ENCODE measurements at places on chromosomes 11 and 22. TPM values are rescaled to one million over a fixed set of nuclear protein-coding genes. Genes with fewer than 3 reads are reported as not detected.

- no peaks in the 10 kb centered on the region for H3K36me3 ChIP-seq
- peaks cover 27% of the 10 kb centered on the region for H3K27me3 ChIP-seq
- 0 out of 2 replicates have a peak, but pooled peaks cover 7% of the 10 kb centered on the region for H3K4me1 ChIP-seq
- H3K4me3 ChIP-seq = no peak overlapping the region
- DNase-seq = no peak
Observed at GRCh38 chr22:26648528-26649388, 8.6 kb upstream of the MIAT start.

DNA sequence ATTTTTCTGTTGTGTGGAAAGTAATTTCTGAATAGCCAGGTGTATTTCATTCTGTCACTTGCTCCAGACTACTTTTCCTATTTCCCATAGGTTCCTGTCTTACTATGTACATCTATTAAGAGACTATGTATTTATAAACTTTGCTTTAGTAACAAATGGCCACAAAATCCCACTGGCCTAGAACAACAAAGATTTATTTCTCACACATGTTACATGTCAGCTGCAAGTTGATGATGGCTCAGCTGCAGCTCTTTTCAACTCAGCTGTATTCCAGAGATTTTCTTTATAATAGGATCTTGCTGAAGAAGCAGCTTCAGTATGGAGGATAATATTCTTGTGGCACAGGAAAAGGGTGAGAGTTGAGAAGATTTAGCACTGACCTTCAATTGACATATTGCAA lies 539.6 kb upstream of the LRRC4C start:
- DNase-seq = no peak
- H3K27ac ChIP-seq = no peak overlapping the region
- H3K4me1 ChIP-seq = peaks cover 3% of the 10 kb centered on the region
- no peaks in the 10 kb centered on the region for H3K36me3 ChIP-seq
- H3K27me3 ChIP-seq = no peaks in the 10 kb centered on the region

- 0 out of 2 replicates have a peak overlapping the region, but pooled peaks have one; percentile 43 for H3K27ac ChIP-seq
- peaks cover 100% of the 10 kb centered on the region for H3K36me3 ChIP-seq
- no peaks in the 10 kb centered on the region for H3K27me3 ChIP-seq
- no peak overlapping the region for H3K4me3 ChIP-seq
- no peak for DNase-seq
- peaks cover 10% of the 10 kb centered on the region for H3K4me1 ChIP-seq
Observed at GRCh38 chr22:38298312-38299005, 18.8 kb downstream of the CSNK1E start.

- no peaks in the 10 kb centered on the region for H3K36me3 ChIP-seq
- no peaks in the 10 kb centered on the region for H3K4me1 ChIP-seq
- no peaks in the 10 kb centered on the region for H3K27me3 ChIP-seq
Observed at GRCh38 chr22:49216579-49216978, 611.1 kb downstream of the BRD1 start.

GRCh38 chr11:4677948-4678347 lies 19.7 kb downstream of the OR51E2 start:
- H3K4me3 ChIP-seq = no peak overlapping the region
- DNase-seq = no peak

GRCh38 chr11:75606099-75606498 lies 44.0 kb downstream of the SERPINH1 start:
- H3K27ac ChIP-seq = no peak overlapping the region
- no peaks in the 10 kb centered on the region for H3K27me3 ChIP-seq
- no peak for DNase-seq
- no peaks in the 10 kb centered on the region for H3K36me3 ChIP-seq

GRCh38 chr11:88103337-88104206 lies 71.7 kb downstream of the RAB38 start:
- peak; percentile 33 for DNase-seq
- no peak overlapping the region for H3K27ac ChIP-seq
- H3K27me3 ChIP-seq = no peaks in the 10 kb centered on the region
- no peak overlapping the region for H3K4me3 ChIP-seq
- no peaks in the 10 kb centered on the region for H3K4me1 ChIP-seq
- H3K36me3 ChIP-seq = no peaks in the 10 kb centered on the region

- H3K27ac ChIP-seq = no peak overlapping the region
- no peaks in the 10 kb centered on the region for H3K36me3 ChIP-seq
Observed at GRCh38 chr11:22730319-22730718, 63.9 kb downstream of the GAS2 start.

DNA sequence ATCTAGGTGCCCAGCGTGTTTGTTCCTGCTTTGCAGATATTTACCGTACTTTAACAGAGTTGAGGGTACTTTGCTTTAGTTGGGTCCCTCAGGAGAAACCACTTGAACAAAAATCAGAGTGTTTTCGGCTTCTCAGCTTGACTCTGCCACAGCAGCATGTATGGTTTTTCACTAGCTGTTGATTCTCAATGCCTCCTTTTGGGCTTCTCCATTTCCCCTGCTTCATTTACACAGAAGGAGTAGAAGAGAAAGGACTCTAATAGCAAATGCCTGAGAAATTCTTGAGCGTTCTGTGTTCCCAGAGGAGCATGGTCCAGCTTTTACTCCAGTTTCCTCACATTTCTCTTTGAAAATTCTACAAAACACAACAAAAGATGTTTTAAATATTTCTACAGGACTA lies 252.1 kb upstream of the CCDC179 start:
- no peak overlapping the region for H3K4me3 ChIP-seq
- no peaks in the 10 kb centered on the region for H3K27me3 ChIP-seq
- H3K36me3 ChIP-seq = no peaks in the 10 kb centered on the region
- no peak overlapping the region for H3K27ac ChIP-seq
- no peak for DNase-seq

- H3K27ac ChIP-seq = no peak overlapping the region
- H3K4me3 ChIP-seq = no peak overlapping the region
- H3K36me3 ChIP-seq = no peaks in the 10 kb centered on the region
- no peak for DNase-seq
- H3K27me3 ChIP-seq = no peaks in the 10 kb centered on the region
- peaks cover 31% of the 10 kb centered on the region for H3K4me1 ChIP-seq
Observed at GRCh38 chr11:10696468-10697322, 3.1 kb upstream of the IRAG1 start.

GRCh38 chr11:134170919-134171281 lies 52.9 kb downstream of the NCAPD3 start:
- H3K27me3 ChIP-seq = no peaks in the 10 kb centered on the region
- DNase-seq = no peak
- H3K4me1 ChIP-seq = no peaks in the 10 kb centered on the region
- peaks cover 4% of the 10 kb centered on the region for H3K36me3 ChIP-seq
- H3K27ac ChIP-seq = no peak overlapping the region
- H3K4me3 ChIP-seq = no peak overlapping the region

DNA sequence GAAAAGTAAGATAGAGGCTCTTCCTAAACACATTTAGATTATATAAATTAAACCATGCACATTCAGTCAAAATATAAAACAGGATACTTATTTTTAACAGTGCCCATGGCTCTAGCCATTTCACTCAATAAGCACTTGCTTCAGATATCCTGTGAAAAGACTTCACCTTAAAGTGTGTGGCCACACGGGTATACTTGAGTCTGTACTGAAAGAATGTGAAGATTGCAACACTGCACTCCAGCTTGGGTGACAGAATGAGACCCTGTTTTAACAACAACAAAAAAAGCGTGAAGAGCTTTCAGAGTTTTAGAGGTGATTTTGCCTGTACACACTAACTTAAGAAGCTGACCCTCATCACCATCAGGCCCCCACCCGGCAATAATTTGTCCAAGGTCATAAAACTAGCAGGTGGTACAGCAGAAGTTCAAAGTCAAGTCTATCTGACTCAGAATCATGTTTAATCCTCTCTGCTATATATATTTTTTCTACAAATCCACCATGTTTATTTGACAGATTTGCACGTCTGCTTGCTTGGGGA lies 203.5 kb upstream of the GUCY1A2 start:
- no peak for DNase-seq
- H3K27me3 ChIP-seq = no peaks in the 10 kb centered on the region
- no peak overlapping the region for H3K27ac ChIP-seq
- H3K36me3 ChIP-seq = no peaks in the 10 kb centered on the region

- H3K4me3 ChIP-seq = no peak overlapping the region
- H3K4me1 ChIP-seq = no peaks in the 10 kb centered on the region
- no peaks in the 10 kb centered on the region for H3K36me3 ChIP-seq
- H3K27me3 ChIP-seq = no peaks in the 10 kb centered on the region
- DNase-seq = no peak
Observed at GRCh38 chr11:95289378-95290101, 58.5 kb upstream of the SESN3 start.

DNA sequence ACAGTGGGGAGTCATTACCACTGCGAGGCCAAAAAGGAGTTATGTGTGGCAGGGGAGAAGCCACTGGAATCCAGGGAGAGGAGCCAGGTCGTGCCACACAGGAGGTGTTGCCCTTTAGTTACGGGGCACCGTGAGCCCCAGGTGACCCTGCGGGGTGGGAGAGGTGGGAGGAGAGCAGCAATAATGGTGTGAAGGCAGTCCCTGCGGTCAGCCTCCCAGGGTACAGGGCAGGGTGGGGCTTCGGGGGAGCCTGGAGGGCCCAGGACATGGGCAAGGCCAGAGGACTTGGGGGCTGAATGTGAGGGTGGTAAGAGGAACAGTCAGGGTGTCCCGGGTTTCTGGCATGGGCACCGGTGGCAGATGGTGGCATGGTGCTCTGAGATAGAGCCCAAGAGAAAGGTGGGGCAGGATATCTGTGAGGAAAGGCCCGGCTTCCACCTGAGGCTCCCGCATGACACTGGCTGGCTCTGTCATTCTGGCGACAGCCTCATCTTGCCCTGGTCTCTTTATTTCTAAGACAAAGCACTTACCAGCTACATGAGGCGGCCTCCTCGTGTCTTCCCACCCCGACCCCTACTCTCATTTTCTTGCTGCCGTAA lies 82.6 kb upstream of the LMO1 start:
- no peak for DNase-seq
- no peaks in the 10 kb centered on the region for H3K27me3 ChIP-seq
- no peaks in the 10 kb centered on the region for H3K4me1 ChIP-seq
- no peaks in the 10 kb centered on the region for H3K36me3 ChIP-seq

DNA sequence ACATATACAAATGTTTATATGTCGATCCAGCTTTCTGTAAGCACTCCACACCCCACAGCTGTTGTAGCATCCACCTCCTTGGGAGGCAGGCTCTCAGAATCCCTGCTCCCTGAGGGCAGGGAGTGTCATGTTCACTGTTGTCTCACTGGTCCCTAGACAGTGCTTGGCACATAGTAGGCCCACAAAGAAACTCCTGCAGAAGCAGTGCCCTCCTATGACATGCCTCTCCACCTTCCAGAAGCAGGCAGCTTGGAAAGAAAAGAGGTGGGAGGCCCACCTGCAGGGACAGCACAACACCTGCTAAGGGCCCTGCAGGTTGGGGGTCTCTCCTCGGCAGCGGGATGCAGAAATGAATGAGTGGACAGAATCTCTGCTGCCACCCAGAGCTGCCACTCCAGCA lies 11.1 kb upstream of the CDC42EP2 start:
- H3K27ac ChIP-seq = no peak overlapping the region
- H3K4me1 ChIP-seq = peaks cover 15% of the 10 kb centered on the region
- no peak for DNase-seq
- H3K27me3 ChIP-seq = no peaks in the 10 kb centered on the region
- H3K4me3 ChIP-seq = no peak overlapping the region

DNA sequence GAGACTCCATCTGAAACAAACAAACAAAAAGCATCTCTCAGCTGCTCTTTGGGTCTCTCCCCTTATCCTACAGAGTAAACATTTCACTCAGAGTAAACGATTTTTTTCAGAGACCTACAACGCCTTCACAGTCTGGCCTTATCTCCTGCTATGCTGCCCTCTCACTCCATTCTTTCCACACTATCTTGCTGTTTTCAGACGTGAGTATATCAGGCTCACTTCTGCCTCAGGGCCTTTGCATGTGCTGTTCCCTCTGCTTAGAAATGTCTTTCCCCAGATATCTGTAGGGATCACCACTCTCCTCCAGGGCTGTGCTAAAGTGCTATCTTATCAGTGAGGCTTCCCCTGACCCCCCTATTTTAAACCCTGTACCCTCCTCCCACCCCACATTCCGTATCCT lies 6.5 kb downstream of the RIBC2 start:
- H3K36me3 ChIP-seq = no peaks in the 10 kb centered on the region
- H3K4me3 ChIP-seq = no peak overlapping the region

GRCh38 chr11:118622376-118623268 lies 15.2 kb downstream of the PHLDB1 start:
- H3K27ac ChIP-seq = peak overlapping the region; percentile 78
- DNase-seq = peak; percentile 95
- peaks cover 55% of the 10 kb centered on the region for H3K4me1 ChIP-seq
- peak overlapping the region; percentile 60 for H3K4me3 ChIP-seq
- H3K27me3 ChIP-seq = no peaks in the 10 kb centered on the region
- H3K36me3 ChIP-seq = peaks cover 35% of the 10 kb centered on the region

- H3K36me3 ChIP-seq = no peaks in the 10 kb centered on the region
- no peaks in the 10 kb centered on the region for H3K27me3 ChIP-seq
- no peak overlapping the region for H3K27ac ChIP-seq
- H3K4me1 ChIP-seq = no peaks in the 10 kb centered on the region
- no peak for DNase-seq
Observed at GRCh38 chr11:102882389-102883024, 7.7 kb upstream of the MMP12 start.

DNA sequence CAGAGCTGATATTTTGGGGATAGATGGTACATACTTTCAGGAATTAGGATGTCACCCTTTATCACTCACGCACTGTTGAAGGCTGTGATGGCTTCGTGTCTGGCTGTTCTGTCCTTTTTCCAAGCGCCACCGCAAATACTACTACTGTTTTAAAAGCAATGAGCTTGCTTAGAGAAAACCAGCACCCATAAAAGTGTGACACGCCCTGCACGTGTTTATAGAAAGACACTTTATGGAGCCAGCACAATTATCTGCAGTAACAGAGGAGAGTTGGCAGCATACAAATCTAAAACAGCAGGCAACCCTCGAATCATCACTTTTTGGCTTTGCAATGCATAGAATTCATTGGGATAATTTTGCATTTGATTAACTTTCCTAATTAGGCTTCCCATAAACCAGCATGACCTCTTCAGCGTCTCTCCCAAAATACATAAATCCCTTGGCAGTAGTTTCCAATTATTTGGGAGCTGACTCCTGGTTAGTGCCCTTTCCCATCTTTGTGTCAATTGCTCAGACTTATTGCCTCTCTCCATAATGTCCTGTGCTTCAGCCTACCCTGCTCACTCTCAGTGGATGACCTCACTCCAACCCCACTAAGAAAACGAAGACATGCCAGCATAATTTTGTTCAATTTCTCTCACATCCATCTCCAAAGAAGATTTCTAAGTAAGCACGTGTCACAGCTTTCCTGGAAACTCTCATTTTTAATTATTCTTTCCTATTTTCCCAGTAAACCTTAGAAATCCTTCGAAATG lies 118.7 kb upstream of the LARGE1 start:
- H3K36me3 ChIP-seq = no peaks in the 10 kb centered on the region
- H3K27ac ChIP-seq = no peak overlapping the region
- no peak overlapping the region for H3K4me3 ChIP-seq
- H3K27me3 ChIP-seq = no peaks in the 10 kb centered on the region
- H3K4me1 ChIP-seq = no peaks in the 10 kb centered on the region

GRCh38 chr11:45931739-45932138 lies 9.3 kb downstream of the LARGE2 start:
- no peak for DNase-seq
- H3K36me3 ChIP-seq = peaks cover 23% of the 10 kb centered on the region
- H3K4me1 ChIP-seq = no peaks in the 10 kb centered on the region
- no peak overlapping the region for H3K27ac ChIP-seq
- H3K4me3 ChIP-seq = no peak overlapping the region

GRCh38 chr11:107928767-107929507 lies 689 bp downstream of the RAB39A start:
- H3K4me3 ChIP-seq = peak overlapping the region; percentile 15
- peaks cover 4% of the 10 kb centered on the region for H3K4me1 ChIP-seq
- no peak overlapping the region for H3K27ac ChIP-seq
- H3K36me3 ChIP-seq = no peaks in the 10 kb centered on the region

GGT5 gene
- total RNA-seq = not detected

PRR33 gene
- not detected for total RNA-seq

HPX gene
- not detected for total RNA-seq

NPAS4 gene
- total RNA-seq = 1.3 TPM

MS4A1 gene
- not detected for total RNA-seq

POU2AF1 gene
- not detected for total RNA-seq

RAB38 gene
- total RNA-seq = not detected

CYB5R2 gene
- 0.60 TPM for total RNA-seq

TAGLN gene
- 717 TPM for total RNA-seq

OR4D9 gene
- total RNA-seq = not detected

FAM111B gene
- total RNA-seq = 69.5 TPM

Measured in SJSA1 (cell line).